ENCODE measurements at places on chromosomes 5 and 9.

DNA sequence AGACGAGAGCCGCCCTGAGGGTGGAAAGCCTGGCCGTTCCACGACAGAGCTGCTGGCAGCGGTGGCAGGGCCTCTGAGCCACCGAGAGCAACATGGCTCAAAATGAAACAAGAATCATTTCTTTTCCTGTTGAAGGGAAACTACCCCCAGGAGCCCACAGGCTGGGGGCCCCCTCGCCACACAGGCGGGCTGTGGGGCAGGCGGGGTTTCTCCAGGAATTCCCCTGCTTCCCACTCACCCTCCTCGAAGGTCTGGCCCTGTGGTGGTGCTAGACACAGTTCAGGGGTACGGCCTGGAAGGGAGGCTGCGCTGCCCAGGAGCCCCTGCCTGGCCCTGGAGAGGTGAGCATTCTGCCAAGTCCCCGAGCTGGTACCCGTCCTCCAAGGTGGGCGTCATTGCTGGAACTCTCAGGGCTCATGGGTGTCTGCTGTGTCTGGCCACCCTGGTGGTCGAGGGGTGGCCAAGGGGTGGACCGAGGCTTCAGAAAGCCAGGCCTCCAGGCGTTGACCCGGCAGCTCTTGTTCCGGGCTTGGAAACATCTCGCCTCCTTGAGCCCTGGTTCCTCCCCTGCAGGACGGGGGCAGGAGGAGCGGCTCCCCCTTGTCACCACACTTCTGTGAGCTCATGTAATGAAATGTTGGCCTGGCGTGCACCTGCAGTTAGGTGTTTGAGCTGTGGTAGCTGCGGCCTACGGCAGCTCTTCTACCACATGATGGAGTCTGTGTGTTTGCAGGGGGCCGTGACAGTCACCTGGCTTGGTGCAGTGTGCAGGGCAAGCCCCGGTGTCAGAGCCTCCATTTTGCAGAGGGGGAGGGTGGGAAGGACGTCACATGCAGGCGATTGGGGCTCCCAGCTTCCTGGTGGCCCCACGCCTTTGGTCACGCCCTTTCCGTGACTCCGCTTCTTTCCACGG lies 65.3 kb downstream of the RXRA start:
- DNase-seq = peak; percentile 82

DNA sequence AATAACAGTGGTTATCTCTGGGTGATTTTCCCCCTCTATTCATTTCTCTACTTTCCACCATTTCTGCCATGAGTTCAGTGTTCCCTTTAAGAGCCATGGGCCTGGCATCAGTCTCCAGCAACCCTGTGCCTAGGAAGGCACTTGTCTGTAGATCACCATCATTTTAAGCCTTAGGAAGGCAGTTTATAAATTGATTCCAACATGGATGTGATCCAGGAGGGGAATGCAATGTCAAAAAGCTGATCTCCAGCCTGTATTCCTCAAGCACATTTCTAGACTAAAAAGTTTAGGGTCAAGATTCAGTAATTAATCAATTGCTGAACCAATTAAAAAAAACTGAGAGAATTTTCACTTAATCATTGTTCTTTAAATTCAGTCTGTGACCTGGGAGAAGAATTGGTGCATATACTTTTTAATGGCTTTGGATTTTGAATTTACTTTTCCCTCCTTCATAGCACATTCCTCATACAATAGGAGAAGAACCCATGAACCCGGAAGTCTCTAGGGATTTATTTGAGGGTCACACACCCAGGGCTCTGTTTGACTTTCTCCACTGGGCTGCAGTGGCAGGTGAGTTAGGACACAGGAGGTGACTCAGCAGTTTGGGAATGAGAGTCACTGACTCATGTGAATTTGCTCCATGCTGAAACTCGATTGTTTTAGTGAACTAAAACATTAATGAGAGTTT lies 6.1 kb upstream of the ERMP1 start:
- no peak for DNase-seq

DNA sequence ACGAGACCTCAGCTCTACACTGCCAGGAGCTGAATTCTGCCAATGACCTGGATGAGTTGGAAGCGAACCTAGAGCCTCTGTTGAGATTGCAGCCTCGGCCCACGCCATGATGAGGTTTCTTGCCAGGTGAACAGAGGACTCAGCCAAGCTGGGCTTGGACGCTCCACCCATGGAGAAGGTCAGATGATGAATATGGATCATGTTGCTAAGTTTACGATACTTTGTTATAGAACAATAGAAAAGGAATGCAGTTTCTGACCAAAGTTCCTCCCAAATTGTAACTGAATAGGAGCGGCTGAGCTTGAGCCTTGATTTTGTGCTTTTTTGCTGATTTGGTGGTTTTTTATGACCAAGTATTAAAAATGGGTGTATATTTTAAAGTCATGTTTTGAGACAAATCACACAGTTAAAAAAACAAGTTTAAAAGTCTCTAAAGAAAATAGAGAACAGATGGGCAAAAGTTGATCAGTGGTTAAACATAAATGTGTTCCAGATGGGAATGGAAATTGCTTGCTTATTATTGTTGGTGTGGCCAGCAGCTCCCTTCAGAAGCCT lies 32.9 kb downstream of the ROPN1L start:
- no peak for DNase-seq

- DNase-seq = peak; percentile 41
These were observed 1.3 kb downstream of the TLX3 start for GRCh38 chr5:171310212-171310818.

GRCh38 chr5:59500014-59500413 lies 393.5 kb downstream of the PDE4D start:
- no peak for DNase-seq

GRCh38 chr5:40356248-40356647 lies 323.5 kb upstream of the PTGER4 start:
- no peak for DNase-seq

DNA sequence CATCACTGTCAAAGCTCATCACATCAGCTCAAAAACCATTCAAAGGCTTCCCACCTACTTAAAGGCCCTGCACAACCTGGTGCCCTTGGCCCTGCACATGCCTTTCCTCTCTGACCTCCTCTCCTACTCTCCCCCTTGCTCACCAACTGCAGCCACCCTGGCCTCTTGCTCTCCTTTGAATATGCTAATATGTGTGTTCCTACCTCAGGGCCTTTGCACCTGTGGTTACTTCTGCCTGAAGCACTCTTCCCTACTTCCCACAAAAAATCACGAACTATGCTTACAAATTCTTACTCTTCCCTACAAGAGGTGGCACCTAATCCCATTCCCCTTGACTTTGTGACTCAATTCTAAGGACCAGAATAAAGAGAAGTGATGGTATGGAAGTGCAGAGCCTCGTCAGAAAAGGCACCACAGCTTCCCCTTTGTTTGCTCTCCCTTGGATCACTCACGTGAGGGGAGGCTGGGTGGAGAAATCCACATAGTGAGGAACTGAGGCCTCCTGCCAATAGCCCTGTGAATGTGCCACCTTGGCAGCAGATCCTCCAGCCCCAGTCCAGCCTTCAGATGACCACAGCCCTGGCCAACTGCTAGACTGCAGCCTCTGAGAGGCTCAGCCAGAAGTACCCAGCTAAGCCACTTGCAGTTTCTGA lies 3.2 kb upstream of the TMEM171 start:
- no peak for DNase-seq

DNA sequence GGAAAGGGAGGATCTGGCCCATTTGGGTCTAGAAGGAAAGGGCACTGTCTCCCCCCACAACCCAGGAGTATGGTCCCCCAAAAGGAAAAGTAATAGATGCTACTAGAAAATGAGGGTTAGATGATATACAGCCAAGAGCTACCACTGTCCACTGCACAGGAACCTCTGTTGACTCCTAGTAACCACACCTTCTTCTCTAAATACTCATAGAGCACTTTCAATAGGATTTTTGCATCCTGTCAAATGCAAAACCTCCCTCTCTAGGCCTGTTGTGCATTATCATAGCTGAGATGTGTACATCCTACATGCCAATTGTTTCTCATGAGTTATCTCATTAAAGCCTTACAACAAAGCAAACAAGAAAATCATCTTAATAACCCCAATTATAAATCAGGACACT lies 66.8 kb downstream of the THBS4 start:
- DNase-seq = no peak

GRCh38 chr5:102611312-102611711 lies 112.5 kb upstream of the SLCO6A1 start:
- no peak for DNase-seq

DNA sequence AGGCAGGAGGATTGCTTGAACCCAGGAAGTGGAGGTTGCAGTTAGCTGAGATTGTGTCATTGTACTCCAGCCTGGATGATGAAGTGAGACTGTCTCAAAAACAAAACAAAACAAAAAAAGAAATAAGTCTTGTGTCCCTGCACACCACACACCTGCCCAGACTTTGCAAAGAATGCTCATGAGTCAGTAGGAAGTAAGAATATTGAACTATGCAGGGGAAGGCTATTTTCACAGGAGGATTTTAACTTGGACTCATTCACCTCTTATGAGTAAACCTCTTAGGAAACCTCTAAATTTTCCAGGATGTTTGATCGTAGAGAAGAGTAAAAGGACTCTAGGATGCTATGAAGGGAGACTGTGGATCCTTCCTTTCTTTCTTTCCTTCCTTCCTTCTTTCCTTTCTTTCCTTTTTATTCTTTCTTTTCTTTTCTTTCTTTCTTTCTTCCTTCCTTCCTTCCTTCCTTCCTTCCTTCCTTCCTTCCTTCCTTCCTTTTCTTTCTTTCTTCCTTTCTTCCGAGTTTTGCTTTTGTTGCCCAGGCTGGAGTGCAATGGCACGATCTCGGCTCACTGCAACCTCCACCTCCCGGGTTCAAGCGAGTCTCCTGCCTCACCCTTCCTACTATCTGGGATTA lies 96.7 kb upstream of the CLINT1 start:
- no peak for DNase-seq

DNA sequence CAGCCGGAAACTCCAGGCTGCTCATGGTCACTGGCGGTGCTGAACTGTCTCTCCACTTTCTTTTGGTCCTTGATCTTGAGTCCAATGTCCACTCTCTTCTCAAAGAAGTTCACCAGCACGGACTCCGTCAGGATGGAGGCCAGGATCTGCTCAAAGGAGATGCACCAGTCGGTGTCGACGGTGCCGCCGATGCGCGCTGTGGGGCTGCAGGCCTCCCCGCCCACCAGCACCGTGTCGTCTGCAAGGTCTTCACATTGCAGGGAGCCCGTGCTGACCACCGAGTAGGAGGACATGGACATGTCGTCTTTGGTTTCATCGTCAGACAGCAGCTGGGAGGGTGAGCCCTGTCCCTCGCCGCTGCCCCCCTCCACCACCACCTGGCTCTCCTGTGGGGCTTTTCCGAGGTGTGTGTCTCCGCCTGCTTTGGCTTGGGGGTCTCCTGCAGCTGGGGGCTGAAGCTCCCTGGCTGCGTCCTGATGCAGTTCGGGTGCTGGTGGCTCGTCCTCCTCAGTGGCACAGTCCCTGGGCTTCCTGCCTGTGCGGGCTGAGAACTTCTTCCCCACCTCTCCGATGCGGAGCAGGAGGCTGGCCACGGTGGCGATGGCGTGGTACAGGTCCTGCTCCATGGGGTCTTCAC lies 5.0 kb upstream of the MRNIP start:
- DNase-seq = no peak

DNA sequence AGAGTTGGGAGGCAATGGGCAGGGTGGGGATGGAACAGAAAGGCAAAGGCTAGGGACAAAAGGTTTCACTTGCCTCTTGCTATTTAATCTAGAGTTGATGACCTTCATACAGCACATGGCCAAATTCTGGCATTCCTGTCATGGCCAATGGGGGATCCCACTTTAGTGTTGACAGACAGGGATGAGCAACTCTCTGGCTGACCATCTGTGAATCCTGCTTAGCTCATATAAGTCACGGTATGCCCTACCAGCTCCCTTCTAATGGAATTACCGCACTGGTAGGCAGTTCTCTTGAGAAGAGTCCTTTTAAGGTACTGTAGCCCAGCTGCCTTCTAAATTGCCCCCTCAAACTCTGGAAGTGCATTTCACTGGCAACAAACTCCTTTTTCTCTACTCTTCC lies 76.1 kb downstream of the MAMDC2 start:
- DNase-seq = no peak

DNA sequence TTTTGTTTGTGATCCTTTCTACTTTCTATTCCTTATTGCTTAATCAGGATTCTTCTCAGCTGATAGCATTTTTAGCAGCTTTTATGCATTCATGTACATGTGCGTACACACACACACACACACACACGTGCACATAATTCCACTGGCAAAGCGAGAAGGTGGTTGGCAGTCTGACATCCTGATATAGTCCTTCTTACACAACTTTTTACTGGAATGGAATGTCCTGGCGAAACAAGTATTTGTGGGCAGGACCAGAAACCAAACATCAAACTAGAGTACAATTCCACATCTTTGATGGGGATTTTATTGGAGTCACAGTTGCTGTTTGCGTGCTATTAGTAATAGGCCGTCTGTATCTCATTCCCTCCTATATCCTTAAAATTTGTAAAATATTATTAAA lies 356.5 kb downstream of the CCDC171 start:
- no peak for DNase-seq

GRCh38 chr9:15135164-15135792 lies 171.7 kb downstream of the TTC39B start:
- peak; percentile 23 for DNase-seq

DNA sequence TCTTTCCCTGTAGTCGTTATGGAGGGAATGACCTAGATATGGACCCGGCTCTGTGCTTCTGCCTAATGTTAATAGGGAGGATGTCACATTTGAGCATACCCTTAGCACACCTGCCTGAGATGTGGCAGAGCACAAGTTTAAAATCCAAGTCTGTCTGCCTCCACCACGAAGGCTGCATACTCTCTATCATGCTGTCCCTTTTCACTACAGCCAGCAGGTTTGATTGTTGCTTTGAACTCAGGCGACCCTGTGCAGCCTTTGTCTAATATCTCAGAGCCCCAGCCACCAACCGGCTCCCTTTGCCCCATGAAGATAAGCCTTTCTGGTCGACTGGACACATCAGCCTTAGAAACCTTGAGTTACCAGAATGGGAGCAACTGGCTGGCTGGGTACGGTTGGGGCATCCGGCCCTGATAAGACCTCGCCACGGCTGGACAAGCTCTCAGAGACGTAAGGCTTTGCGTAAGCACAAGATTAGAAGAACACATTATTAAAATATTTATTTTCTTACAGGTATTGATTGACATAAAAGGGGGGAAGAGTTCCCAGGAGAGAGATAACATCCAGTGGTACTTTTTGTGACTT lies 222.0 kb upstream of the TRIM32 start:
- DNase-seq = no peak

DNA sequence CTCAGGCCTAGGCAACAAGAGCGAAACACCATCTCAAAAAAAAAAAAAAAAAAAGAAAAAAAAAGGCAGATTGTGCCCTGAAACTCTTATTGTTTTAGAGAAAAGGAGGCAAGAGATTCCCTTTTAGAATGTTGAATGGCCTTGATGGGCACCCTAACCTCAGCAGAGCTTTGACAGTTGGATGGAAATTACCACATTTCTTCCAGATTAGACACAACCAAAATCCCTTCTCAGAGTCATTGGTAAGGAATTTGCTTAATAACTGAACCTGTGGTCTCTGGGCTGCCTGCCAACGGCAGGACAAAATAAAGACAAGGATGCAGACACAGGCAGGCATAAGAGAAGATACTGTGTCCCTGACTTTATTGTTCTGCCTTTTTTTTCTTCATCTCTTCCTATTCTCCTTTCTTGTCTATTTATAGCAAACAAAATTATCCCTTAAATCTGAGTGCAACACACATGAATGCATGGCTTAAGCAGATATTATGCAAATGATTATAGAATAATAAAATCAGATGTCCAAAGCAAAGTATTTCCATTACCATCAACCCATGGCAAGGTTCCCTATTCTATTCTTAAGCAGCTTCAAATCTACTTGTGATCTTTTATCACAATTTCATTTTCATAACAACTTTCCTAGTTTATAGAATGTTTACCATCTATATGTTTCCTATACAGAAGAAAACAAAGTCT lies 37.3 kb upstream of the TRIO start:
- DNase-seq = no peak

GRCh38 chr5:133610489-133611356 lies 1.6 kb downstream of the FSTL4 start:
- DNase-seq = peak; percentile 22
